Hippocampal formation (tissue), 2 donors: ENCODE measurements at places on chromosomes 6 and 20.

DNA sequence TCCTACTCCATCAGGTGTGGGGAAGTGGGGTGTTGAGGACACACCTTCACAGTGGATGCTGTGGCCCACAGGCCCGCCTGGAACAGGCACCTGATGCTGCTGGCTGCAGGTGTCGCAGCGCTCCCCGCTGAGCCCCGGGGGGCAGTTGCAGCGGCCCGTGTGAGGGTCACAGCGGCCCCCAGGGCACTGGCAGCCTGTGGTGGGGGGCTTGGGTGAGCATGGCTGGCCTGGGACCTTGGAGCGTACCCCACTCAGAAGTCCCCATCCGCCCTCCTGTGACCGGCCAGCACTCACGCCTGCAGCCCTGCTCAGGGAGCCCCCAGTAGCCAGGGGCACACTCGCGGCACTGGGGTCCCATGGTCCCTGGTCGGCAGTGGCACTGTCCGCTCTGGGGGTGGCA lies 19.2 kb downstream of the ADRM1 start:
- no peak for DNase-seq

DNA sequence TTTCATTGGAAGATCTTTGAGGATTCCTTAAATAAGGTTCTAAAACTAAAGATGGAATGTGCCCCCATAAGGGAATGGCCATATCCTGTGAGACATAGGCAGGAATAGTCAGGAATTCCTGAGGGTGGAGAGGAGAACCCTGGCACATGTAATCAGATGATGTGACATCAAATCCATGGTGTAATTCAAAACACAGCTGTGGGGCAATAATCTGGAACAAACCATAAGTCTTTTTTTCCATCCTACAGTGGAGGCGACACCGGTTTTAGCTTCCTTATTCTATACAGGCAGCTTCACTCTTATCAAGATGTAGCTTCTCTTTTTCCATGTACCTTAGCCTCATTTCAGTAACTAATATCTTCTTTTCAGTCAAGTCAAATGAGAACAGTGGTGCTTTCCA lies 133.6 kb upstream of the CITED2 start:
- DNase-seq: no peak

GRCh38 chr6:168058691-168059551 lies 20.1 kb downstream of the FRMD1 start:
- DNase-seq: no peak

GRCh38 chr6:100262086-100262485 lies 202.6 kb downstream of the SIM1 start:
- no peak for DNase-seq

DNA sequence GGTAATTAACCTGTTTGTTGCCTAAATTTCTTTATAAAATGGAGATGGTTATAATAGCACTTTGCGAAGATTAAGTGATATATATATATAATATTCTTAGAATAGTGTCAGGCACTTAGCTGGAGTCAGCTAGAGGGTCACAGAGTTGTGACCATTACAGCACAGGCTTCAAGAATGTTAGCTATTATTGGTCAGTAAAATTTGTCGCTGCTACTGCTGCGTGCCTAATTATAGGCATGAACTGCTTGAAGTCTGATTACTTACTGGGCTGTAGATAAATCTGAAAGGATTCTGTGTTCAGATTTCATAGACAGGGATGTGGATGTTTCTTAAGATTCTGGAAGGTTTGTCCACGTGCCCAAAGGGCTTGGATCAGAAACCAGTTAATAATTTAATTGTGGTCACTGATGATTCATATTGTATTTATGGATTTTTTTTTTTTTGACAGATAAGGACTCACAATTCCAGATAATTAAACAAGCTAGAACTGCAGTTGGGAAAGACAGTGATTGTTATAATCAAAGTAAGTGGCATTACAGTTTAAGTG lies 4.7 kb downstream of the SNRNP48 start:
- no peak for DNase-seq

DNA sequence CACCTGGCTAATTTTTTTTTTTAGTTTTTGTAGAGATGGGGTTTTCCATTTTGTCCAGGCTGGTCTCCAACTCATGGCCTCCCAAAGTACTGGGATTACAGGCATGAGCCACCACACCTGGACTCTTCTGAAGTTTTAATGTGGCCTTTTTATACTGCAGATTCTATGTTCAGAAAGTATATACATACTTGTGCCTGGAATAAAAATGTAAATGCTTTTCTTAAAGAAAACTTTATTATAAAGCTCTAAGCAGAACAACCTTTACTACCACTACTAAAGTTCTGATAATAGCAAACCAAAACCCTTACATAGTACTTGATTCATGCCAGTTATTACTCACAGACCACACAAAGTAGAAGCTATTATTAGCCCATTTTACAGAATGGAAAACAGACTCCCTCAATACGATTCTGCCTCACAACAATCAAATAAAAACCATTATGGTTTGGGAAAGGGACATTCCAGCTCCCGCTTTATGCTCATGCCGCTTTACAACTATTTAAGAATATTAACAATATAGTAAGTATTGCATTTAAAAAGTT lies 5.3 kb downstream of the PHIP start:
- DNase-seq: no peak

- DNase-seq: no peak
Observed at GRCh38 chr6:125224231-125224861, 70.8 kb downstream of the TPD52L1 start.

- no peak for DNase-seq
Observed at GRCh38 chr6:90463359-90463758, 123.5 kb downstream of the MAP3K7 start.

DNA sequence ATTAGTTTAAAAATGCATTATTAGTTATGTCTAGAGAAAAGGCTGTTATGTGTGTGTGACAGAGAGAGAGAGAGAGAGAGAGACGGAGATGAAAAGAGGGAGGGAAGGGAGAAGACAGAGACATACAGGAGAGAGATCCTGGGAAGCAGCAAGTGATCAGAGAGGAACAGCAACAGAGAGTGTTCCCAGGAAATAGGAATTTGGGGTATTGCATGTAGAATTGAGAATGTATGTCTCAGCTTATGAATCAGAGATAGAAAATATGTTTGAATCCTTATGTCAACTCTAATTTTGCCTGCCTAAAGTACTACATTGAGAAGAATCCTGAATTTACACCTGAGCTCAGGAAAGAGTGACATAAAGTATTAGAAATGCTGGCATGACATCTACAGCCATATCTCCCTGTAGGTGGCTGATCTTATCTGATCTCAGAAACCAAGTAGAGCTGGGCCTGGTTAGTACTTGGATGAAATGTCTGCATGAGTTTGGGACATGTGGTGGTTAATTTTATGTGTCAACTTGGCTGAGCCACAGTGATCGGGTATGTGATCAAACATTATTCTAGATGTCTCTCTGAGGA lies 130.6 kb downstream of the TENT5A start:
- DNase-seq: no peak

DNA sequence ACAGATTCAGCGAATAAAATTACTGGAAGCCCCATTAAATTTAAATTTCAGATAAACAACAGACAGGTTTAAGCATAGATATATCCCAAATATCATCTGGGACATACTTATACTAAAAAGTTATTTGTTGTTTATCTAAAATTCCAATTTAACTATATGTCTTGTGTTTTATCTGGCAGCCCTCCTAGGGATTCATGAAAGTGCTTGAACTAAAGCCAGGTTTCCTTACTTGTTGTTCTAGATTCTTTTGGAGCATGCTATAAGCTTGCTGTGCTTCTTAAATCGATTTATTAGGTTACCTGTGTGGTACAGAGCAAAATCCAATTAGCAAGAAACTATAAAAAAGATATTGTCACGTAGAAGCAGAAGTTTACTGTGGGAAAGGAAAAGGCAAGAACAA lies 202.5 kb upstream of the GMDS start:
- DNase-seq: no peak

DNA sequence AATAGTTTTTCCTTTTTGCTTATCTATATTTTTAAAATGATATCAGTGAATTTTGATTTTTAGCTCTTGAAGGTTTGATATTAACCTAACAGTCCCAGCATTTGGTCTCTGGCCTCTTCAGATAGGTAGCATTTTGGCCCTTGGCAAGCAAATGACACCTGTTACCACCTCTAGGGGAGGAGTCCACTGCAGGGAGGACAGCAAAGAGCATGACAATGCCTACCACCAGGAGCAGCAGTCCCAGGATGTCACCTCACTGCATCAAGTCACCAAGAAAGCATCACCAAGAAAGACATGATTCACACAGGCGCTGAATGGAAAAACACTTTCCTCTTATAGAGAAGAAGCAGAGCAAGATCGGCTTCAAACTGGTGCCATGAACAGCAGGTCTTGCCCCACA lies 224.3 kb downstream of the UBE3D start:
- DNase-seq: no peak

DNA sequence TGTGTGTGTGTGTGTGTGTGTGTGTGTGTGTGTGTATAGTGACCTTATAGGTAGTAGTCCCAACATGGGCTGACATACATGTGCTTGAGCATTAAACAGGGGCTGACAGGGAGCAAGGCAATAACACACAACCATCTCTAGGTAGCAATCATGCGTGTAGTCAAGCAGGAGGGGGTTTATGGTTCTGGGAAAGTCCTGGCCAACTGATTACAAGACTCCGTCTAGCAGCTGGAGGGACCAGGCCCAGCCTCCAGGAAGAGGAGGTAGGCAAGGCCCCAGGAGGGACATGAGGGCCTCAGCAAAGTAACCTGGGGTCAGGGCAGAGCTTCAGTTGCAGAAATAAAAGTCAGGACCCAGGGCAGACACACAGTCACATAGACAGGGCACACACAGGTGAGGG lies 60.6 kb upstream of the E2F3 start:
- no peak for DNase-seq

DNA sequence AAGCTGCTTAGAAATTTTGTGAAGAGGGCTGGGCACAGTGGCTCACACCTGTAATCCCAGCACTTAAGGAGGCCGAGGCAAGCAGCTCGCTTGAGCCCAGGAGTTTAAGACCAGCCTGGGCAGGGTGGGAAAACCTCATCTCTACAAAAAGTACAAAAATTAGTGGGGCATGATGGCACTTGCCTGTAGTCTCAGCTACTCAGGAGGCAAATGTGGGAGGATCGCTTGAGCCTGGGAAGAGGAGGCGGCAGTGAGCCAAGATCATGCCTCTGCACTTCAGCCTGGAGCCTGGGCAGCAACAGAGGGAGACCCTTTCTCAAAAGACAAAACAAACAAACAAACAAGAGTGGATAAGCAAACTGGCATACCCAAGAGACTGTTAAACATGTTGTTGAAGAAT lies 308.3 kb upstream of the ADGRB3 start:
- DNase-seq: no peak

DNA sequence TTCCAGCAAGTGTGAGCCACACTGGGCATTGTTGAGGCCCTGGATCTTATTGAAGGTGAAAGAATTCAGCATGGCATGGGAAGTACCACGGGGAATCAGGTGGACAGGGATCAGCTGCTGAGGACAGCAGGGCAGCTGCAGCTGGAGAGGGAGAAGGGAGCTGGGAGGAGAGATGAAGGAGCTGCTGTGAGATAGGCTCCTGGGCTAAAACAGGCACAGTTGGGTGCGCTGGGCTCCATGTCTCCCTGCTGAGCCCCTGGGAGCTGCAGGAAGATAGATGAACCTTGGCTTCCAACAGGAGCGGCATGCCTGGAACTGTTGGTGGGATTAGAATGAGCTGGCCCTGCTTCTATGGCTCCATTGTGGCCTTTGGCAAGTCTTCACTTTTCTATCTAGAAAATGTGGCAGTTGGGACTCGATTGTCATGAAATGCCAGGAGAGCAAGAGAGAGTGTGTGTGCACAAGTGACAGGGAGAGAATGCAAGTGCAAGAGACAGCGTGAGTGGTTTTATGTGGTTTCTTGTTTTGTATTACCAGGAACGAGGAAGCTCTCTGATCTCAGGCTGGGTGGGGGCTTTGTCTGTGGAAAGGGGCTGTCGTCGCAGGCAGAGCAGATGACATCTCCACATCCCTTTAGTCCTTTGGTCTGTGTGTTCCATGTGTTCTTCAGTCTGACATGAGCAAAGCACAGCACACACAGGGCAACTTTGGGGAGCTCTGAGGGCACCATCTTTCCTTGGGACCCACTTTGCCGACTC lies 20.4 kb downstream of the SNPH start:
- DNase-seq: no peak

DNA sequence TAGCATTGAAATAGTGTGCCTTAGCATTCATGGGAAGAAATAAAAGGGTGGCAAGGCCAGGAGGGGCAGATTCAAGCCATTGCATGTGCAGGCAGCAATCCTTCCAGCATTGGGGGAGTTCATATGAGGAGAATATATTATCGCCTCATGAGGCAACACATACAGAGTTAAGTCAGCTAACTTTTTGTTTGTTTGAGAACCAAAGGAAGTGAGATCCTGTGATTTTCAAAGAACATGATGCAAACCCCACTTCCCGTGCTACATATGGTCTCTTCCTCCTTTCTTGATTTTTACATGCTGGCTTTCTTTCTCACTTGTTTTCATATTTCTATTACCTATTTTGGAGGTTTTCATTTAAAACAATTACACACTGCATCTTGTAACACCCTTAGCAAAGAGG lies 579.7 kb upstream of the ARID1B start:
- no peak for DNase-seq

DNA sequence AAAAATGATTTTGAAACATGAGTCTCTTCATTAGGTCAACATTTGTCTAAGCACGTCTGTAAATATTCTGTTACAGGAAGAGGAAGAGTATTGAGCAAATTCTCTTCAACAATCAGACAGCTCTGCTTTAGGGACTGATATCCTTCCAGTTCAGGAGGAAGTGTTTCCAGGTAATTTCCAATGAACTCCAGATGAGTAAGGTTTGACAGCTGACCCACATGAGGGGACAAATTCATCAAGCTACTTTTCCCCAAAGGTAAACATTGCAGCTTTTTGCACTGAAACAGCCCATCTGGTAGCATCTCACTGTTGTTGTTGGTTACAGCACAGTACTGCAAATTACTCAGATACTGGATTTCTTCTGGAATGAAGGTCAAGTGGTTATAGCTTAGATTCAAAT lies 18.1 kb downstream of the ENPP1 start:
- no peak for DNase-seq

- no peak for DNase-seq
Observed at GRCh38 chr20:17662333-17663039, 19.6 kb downstream of the RRBP1 start.

DNA sequence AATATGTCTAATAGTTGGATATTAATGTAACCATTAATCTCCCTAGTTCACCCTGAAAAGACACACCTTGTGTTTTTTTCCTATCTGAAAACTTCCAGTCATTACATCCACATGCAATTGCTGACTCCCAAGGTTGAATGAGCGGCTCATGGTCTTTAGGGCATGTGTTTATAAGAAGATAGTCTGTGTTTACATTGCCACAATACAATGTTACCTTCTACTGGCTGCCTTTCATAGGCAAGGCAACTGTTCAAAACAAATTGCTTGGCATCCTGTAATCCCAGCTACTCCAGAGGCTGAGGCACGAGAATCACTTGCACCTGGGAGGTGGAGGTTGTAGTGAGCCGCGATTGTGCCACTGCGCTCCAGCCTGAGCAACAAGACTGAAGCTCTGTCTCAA lies 86.8 kb upstream of the SHLD1 start:
- DNase-seq: no peak

DNA sequence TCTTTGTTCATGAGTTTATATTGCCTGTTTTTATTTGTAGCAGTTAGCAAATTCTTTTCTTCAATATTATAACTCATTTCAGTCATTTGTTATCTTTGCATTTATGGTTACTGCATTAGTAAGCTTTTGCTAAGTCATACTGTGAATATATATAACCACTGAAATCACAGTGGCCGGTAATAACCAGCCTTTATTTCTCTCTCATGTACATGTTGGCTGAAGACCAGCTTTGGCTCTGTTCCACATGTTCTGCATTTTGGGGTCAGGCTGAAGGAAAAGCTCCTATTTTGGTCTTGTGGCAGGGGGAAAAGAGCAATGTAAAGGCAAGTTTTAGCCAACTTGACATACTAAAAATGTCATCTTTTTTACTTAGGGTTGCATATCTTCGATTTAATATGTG lies 276.3 kb downstream of the BCKDHB start:
- no peak for DNase-seq

GRCh38 chr6:166465671-166466087 lies 82.9 kb upstream of the MPC1 start:
- peak; percentile 68 for DNase-seq
